ENCODE measurements at places on chromosomes 6 and 20.

- no peak for DNase-seq
Observed at GRCh38 chr6:158211273-158212055, 43.3 kb downstream of the GTF2H5 start.

DNA sequence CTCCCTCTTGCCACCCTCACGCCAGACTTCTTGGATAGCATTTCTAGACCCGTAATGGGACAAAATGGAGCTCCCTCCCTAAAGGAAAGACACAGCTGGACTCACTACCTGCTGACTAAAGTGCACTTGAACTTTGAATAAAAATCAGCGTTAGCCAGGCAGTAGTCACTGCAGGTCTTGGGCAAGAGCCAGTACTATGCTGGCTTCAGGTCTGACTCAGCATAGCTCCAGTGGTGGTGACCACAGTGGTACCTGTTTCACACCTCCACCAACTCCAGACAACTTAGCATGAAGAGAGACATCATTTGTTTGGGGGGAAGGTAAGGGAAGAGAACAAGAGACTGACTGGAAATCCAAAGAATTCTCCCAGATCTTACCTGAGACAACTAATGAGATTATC, 906.8 kb downstream of the GRIK2 start:
- no peak for DNase-seq

DNA sequence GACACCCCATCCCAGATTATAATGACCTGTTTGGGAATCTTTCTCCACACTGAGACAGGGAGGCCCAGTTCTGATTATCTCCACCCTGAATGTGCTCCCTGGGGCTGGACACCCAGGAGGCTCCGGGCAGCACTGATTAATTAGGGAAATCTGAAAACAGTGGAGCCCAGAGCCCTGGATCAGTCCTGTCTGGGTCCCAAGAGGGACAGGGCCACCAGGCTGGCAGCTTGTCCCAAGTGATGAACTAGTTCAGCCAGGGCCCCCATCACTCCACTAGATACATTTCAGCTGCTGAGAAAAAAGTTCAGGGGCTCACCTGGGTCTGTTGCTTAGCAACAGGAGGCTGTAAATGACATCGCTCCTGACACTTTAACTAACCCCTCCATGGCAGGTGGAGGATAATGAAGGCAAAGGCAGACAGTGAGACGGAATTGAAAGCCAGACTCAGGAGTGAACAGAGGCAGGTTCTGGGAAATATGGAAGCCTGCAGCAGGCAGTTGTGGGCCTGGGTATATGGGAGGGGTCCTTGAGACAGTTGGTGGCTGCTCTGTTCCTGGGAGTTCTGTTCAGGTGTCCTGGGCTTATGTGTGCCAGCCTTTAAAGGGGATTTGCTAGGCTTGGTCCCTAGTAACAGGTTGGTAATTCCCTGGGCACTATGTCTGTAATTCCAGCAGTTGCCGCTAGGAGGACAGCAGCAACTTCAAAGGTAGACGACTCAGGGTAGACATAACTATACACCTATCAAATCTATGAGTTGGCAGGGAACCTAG, 78.3 kb upstream of the CTNNBL1 start:
- DNase-seq, result peak; percentile 30

DNA sequence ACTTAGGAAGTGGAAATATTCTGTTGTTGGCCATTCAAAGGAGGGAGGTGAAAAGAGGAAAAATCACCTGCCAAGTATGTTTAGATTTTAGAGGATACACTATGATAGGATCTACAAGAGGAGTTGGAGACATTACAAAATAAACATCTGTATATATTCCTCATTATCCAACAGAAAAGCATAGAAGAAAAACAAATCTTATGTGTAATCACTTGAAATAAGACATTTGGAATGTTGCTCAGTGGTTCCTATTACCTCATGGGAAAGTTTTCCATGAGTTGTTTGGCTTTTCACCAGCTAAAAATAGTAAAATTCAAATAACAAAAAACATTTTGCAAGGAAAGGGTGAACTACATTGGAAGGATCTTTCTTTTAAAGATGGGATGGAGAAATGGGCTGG, 76.7 kb upstream of the CARMIL1 start:
- DNase-seq, result no peak

DNA sequence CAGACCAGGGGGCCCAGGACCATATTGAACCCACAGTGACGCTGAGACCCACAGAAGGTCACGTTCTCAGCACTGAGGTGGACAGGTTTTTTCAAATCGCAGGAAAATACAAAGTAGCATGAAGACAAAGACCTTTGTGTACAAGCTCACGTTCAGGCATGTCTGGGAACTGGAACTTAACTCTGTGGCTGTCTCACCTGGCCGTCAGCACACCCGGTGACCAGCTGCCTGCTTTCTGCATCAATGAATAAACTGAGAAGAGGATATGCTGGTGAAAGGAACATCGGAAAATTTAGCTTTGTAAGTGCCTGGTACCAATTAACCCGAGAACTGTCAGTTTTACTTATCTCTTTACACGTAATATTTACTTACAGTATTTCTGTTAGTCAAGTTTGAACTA, 36.5 kb downstream of the WDR27 start:
- no peak for DNase-seq

DNA sequence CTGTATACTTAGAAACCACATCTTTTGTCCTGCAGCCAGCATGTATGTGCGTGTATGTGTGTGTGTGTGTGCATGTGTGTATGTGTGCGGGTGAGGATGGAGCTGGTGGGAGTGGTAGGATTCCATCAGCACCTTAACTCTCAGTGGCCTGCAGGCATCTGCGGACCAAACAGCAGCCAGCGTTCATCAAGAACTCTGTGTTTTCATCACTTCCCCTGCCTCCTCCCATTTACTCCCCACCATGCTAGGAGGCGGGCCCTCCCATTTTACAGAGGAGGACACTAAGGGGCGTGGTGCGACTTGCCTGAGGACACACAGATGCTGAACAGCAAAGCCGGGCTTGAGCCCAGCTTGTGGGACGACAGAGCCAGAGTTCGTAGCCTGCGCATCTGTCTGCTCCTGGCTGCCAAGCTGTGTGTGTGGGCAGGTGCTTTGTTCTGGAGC, 8.9 kb downstream of the VSTM2L start:
- DNase-seq, result no peak

- no peak for DNase-seq
Observed at GRCh38 chr6:145028144-145028818, 707.0 kb downstream of the EPM2A start.

- DNase-seq, result no peak
Observed at GRCh38 chr6:5606546-5606945, 345.2 kb downstream of the FARS2 start.

GRCh38 chr20:5888041-5888440, 62.3 kb downstream of the TRMT6 start:
- DNase-seq, result no peak

DNA sequence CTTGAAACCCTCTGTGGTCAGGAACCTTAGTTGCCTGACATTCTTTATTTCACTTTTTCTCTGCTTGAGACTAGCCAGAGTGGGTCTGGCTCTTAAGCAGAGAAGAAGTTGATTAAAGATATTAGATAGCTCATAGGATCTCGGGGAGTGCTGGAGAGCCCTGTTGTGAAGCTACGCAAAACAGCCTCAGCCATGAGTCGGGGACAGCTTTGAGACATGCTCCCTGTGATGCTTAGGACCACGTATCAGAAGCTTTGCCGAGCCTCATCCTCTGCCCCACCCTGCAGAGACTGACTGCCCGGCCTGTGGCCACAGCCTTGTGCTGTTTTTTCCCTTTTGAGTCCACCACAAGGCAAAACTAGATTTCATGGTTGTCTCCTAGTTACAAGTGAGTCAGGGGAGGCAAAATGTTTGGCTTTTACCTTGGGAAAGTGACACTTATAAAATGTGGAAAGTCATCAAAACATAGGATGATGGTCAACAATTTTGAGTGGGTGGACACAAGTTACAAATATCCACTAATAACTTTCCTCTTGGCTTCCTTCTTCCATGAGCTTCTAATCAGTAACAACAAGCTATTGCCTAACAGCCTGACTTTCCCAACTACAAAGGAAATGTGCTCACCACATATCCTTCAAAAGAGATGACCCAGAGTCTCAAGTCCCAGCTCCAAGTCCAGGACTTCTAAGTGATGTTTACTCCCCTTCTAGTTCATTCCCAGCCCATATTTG, 108.4 kb downstream of the JAG1 start:
- no peak for DNase-seq

DNA sequence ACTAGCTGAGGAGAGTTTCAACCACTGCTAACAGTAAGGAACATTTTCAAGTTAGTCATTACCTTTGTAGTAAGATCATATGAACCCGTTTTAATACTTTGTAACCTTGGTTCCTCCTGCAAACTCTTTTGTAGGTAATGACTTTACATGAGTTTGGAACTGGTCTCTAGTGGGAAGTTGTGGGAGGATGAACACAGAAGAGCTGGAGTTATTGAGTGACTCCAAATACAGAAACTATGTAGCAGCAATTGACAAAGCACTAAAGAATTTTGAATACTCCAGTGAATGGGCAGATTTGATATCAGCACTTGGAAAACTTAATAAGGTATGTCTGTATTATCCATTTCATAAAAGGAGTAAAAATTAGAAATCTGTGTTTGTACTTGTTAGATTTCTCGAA, 29.3 kb downstream of the DOP1A start:
- DNase-seq, result no peak

DNA sequence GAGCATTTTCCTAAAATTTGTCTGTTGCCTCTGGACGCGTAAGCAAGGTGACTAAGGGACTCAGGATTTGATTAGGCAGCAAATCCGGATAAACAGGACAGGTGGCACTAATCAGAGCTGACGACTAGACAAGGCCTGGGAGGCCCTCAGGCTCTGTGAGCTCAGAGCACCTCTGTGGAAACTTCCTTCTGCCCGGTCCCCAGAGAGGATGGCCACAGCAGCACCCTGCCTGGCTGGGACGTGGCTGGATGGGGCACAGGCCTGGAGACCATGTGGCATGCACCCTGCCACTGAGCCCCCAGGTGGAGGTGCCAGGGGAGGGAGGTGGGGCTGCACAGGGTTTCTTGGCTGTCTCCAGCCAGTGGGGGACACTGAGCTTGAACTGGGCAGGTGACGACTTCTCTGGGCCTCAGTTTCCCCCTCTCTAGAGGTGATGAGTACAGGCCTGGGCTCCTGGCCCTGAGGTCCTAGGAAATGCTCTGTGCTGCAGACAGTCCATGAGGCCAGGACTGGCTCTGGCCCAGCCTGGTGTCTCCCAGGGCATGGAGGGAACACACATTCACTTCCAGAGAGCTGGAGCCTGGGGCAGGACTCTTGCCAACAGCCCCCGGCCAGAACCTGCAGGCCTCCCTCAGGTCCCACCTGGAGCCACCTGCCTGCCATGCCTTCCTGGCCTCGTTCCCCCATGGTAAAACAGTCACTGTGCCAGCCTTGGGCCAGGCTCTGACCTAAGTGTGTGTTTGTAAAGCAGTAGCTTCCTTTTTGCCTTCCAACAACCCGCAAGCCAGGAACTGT, 39.6 kb upstream of the STX16 start:
- DNase-seq, result no peak

- DNase-seq, result no peak
Observed at GRCh38 chr6:112441607-112442006, 94.5 kb downstream of the RFPL4B start.

GRCh38 chr6:44172731-44173500, 14.3 kb downstream of the CAPN11 start:
- peak; percentile 67 for DNase-seq

- DNase-seq, result no peak
Observed at GRCh38 chr6:32223258-32224235, at the start of gene NOTCH4. Gene NOTCH4 (minus strand): TSS chr6:32224067. CDS start chr6:32223928, 139 bp downstream.

DNA sequence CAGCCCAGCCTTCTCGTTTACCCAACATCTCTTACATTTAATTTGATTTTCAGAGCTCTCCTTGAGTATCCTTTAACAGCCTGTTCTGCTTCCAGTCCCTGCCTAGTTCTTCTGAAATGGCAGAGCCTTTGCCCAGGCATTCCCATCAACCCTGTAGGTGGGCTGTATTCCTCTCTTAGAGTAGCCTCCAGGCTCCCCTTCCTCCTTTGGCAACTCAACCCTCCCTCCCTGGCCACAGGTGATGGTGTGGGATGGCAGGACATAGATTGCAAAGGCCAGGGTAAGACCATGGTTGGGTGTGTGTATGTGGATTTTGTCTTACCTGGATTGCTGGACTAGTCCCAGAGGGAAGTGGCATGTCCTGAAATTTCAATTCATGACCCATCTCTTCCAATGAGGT, 125.4 kb downstream of the F13A1 start:
- no peak for DNase-seq

DNA sequence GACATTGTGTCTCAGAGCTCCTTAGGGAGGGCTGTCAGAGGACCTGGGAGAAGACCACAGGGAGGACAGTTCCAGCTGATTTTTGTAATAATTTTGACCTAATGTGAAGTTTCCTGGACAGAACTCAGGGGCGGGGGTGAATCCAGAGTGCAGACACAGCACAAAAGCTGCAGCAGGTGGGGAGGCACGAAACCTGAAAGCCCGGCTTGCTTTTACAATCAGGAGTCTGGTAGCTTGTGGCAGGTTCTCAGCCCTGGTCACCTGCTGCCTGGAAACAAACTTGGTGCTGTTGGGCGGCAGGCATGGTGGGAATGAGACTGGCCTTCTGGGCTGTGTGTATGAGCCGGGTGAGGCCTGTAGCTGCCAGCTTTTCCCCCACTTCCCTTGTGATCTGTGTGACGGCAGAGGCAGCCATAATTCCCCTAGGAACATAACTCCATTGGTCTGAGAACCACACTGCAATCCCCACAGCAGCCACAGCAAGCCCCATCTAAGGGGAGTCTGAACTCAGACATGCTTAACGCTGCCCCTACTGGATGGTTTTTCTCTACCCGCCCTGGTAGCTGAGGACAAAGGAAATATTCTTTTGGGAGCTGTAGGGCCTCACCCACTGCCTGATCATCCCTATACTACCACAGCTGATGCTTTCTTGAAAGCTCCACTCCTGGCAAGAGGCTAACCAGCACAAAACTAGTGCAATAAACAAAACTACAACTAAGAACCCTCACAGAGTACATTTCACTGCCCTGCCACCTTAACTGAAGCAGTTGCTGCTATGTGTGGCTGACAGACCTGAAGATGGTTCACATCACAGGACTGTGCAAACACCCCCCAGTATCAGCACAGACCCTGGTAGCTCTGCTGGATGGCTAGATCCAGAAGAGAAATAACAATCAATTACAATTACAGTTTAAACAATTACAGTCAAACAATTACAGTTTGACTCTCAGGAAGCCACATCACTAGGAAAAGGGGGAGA, 1055.1 kb upstream of the GJE1 start:
- no peak for DNase-seq

GRCh38 chr6:15893556-15894253, 230.9 kb upstream of the DTNBP1 start:
- no peak for DNase-seq

GRCh38 chr6:53233309-53233708, 84.7 kb upstream of the GCM1 start:
- DNase-seq, result no peak

DNA sequence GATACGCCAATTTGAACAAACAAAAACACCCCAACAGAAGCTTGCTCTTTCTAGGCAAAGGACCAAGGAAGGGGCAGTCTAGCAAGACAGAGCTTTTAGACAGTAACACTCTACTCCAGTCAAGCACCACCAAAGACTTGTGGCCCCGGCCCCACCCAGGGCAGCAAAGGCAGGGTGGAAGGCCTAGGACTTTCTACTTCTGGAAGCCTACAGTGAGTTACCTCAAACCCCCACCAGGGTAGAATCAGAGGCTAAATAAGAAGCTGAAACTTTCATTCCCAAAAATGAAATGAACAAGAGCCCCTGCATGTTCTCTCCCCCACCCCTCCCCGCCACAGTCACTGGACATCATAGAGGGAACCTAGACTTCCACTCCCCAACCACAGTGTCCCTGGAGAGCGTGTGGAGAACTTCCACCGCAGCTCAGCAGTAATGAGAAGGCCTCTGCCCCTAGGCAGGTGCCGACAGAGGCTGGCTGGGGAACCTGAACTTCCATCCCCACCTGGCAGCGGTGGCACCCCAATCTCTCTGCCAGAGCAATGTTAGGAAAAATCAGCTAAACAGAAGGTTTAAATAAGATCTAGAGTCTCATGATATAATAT, 40.0 kb downstream of the KATNA1 start:
- no peak for DNase-seq

All from stimulated activated CD4-positive, alpha-beta T cell treated with anti-CD3 and anti-CD28 coated beads, Interleukin-1b, Interleukin-23, amount 100 ng/mL, for 24 hours (primary cell).